ENCODE measurements at places on chromosomes 1 and 21.
A peak's percentile ranks its signal among the peaks of the same experiment; 100 is the strongest.

GRCh38 chr1:165854101-165854845, 26.9 kb downstream of the UCK2 start:
- no peak for DNase-seq

DNA sequence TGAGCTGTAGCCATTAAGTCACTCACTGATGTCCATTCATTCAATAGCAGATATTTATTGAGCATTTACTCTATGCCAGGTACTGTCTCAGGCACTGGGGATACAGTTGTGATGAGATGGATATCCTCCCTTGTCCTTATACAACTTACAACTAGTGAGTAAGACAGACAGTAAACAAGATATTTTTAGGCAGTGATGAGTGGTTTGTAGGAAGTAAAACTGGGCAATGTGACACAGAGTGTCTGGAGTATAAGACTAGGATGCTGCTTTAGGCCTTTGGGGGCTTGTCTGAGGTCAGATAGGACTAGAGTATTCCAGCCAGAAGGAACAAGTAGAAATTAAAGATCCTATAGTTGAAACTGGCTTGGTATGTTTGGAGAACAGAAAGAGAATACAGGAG, 41.4 kb downstream of the NOS1AP start:
- no peak for DNase-seq

DNA sequence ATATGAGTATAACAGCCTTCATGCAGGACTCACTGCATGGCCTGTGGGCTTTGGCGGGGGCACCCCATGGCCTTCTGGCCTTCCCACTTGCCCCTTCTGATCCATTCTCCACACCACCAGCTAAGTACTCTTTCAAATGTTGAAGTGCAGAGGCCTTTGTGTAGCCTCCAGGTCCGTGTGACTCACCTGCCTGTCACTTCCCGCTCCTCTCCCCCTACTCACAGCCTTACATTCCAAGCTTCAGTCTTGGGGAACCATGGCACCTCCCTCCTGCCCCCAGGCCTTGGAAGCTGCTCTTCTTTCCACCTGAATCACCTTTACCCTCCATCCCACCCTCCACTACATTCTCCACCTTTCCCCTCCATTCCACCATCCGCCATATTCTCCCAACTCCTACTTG, 69.6 kb downstream of the PGM1 start:
- DNase-seq, result no peak

- no peak for DNase-seq
Measured at GRCh38 chr1:27560268-27561123, 43.4 kb downstream of the AHDC1 start.

DNA sequence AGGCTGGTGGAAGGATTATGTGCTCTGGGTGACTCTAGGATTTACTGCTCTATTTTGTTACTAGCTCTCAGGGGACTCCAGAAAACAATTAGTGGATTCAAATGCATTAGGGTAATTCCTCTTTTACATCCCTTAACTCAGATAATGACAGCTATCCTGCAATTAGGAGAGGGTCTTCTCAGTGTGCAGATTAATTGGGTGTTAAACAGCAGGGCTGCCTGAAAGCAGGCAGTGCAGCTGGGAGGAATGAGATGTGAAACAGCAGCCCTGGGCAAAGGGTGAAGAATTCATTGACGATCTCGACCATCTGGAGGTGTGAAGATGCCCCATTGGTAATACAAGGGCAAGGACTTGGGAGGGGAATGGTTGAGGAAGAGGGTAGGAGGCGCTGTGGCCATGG, 66.1 kb downstream of the HTR6 start:
- peak; percentile 29 for DNase-seq

DNA sequence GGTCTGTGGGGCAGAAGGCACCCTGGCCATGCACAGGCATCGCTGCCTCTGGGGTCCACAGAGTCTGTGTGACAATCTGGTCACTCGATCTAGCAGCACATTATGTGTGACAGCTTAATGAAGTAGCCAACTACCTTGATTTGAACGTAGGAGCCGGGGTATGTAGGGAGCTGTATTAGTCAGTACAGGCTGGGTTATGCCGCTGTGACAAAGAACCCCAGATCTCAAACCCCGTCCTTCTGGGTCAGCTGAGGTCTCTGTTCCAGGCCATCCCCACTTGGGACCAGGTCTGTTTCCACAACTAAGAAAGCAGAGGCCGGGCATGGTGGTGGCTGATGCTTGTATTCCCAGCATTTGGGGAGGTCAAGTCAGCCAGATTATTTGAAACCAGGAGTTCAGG, 8.3 kb upstream of the ATAD3B start:
- DNase-seq, result no peak

- DNase-seq, result no peak
Measured at GRCh38 chr1:110002695-110003094, 18.1 kb downstream of the AHCYL1 start.

DNA sequence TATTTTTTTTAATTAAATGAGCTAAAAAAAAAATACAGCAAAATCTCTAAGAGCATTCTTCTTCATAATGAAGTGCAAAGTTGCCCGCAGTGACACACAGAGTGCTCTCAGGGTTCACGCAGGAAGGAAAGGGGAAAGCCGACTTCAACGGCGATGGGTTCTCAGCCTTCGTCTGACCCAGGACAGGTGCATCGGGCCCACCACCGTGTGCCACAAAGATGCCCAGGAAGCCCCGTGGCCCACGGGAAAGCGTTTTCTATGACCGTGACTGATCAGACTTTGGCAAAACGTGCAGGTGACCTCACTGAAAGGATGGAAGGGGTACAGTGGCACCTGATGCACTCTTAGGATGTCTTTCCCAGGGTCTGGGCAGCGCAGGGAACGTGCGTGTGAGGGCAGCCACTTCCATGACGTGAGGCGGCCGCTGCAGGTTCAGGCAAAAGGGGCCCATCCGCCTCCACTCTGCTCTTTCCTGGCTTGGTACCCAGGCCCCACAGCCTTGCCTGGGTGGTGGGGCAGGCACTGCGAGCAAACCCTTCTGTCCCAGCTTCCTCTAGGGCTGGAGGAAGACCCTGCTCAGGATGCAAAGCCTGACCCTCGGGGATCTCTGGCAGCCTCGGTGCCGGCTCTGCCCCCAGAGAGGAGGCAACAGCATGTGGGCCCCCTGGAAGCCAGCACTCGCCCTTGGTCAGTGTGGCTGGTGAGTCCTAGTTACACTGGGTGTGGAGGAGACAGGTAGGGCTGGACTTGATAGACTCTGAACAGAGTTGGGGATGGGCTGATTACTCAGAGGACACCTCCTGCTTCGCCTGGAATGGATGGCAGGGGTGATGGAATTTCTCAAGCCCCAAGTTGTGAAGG, 8.3 kb downstream of the LRRC47 start:
- no peak for DNase-seq

GRCh38 chr1:10868599-10868965, 72.1 kb upstream of the CASZ1 start:
- no peak for DNase-seq

DNA sequence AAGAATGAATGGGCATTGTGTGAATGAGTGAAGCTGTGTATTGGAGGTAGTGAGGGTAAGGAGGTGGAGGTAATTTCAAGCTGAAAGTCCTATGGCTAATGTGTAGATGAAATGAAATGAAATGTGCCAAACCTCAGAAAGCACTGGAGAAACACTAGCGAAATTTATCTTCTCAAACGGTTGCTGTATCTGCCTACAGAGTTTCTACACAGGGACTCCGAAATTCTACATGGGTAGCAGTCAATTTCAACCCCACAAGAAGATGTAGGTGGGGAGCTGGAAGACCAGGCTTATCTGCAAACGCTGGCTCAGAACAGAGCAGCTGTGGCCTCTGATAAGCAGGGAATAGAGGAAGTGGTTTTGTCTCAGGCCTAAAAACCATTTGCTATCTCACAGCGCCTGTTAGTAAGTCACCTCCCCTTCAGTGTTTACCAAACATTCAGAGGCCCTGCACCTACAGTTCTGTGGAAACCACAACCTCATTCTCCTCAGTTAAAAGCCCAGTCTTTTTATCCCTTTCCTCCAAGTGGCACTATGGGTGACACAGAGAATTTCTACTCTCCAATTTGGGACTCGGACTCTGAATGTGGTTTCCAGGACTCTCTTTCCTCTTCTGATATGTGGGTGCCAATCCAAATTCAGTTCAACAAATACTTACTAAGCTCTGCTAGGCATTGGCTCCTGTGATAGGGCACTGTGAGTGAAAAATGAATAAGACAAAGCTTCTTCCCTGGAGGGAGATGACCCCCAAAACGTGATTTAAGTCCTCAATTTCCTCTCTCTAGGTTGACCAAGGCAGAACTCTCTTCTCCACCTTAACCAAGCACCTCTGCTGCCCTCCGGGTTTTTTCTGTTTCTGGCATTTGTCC, 17.2 kb upstream of the SLAMF6 start:
- no peak for DNase-seq

DNA sequence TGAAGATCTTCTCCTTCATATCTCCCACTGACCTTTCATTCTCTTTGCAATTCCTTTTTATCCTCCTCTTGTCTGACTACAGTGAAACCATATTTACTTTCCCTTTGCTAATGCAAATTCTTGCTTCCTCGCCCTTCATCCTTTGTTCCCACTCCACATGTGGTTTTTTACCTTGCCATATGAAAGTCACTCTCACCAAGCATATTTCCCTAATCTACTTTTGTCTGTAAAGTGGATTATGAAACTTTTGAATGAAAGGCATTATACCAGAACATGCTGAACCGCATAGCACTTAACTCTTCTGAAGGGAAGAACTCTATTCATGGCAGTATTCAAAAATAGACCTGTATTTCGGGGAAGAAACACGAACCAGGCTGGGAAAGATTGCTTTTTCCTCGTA, 8.0 kb upstream of the TMPRSS15 start:
- DNase-seq, result peak; percentile 2

DNA sequence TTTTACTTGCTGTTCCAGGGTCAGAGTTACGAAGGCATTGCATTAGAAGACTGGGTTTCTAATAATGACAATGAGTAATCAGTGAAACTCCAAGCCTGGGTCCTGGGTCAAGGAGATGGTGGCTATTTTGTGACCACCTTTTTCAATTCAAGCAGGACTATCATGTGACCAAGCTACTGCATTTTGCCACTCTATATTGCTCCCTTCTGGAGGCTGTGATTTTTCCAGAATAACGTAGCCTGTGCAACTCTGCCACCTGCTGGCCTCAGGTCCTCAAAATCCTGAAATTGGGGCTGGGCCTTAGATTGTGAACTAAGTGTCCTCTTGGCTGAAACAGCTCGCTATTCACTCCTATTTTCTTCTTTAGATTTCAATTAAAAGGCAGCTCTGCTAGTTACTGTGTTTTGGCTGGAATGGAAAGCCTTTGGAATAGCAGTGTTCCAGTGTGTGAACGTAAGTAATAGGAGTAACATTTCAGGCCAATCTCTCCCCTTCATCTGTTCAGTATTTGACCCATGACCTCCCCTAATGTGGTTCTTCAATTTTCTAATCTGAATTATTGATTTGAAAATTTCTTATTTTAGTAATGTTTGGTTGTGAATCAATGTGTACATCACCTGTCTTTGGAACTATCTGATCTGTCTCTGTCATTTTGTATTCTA, 52.9 kb upstream of the CD46 start:
- DNase-seq, result peak; percentile 24

DNA sequence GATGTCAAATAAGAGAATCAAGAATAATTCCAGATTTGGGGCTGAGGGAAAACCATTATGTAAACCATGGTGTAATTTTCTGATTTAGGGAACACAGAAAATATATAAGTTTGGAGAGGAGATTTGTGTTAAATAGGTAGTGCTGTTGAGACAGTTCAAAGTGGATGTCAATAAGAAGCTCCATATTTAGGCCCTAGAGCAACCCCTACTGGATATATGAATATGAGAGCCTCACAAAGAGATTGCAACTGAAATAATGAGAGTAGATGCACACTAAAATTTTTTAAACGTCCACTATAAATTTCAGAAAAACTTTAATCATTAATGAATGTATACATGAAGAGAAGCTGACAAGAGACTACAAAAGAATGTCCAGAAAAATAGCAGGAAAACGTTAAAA, 1447.8 kb upstream of the PRMT6 start:
- no peak for DNase-seq

GRCh38 chr1:183090391-183091006, 67.3 kb downstream of the LAMC1 start:
- DNase-seq, result no peak

Measured in neuronal stem cell (in vitro differentiated cells).